ENCODE measurements at places on chromosomes 4 and X.

GRCh38 chr4:128823025-128823661, 13.6 kb downstream of the JADE1 start:
- DNase-seq: no peak

- no peak for DNase-seq
Observed at GRCh38 chrX:120144178-120144844, 14.1 kb upstream of the RHOXF2 start.

DNA sequence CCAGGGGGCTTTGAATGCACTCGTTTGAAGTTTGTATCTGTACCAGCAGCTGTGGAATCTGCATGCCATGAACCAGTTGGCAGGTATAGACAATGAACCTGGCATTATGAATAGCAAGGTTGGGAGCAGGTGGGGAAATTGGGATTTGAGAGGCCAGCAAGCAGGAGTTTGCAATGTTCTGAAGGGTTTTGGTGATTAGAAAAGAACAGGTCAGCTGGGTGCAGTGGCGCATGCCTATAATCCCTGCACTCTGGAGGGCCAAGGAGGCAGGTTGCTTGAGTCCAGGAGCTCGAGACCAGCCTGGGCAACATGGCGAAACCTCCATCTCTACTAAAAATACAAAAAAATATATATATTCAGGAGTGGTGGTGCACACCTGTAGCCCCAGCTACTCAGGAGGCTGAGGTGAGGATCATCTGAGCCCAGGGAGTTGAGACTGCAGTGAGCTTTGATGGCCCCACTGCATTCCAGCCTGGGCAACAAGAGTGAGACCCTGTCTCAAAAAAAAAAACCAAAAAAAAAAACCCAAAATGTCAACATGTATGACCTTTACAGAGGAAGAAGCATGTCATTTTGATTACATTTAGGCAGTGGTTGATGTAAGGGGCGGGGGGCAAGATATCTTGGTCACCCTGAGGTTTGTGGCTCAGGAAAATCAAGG, 63.9 kb downstream of the TSC22D3 start:
- no peak for DNase-seq

DNA sequence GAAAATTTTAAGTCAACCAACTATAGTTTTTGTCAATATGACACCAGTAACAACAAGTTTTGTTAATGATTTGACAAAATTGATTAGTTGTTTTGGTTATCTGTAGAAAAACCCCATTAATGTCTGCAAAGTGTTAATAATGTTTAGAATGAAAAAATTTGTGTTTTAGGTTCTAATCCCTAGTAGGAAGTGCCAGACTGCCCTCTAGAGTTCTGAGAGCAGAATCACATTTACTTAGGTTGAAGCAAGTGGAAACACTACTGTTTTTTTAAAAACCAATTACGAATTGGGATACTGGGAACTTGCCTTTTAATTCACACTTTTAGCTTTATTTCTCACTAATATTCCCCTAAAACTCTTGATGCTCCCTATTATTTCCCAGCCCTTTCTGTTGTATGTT, 101.1 kb upstream of the CYLC1 start:
- DNase-seq: no peak

- no peak for DNase-seq
Observed at GRCh38 chrX:13433298-13433605, 113.4 kb upstream of the ATXN3L start.

DNA sequence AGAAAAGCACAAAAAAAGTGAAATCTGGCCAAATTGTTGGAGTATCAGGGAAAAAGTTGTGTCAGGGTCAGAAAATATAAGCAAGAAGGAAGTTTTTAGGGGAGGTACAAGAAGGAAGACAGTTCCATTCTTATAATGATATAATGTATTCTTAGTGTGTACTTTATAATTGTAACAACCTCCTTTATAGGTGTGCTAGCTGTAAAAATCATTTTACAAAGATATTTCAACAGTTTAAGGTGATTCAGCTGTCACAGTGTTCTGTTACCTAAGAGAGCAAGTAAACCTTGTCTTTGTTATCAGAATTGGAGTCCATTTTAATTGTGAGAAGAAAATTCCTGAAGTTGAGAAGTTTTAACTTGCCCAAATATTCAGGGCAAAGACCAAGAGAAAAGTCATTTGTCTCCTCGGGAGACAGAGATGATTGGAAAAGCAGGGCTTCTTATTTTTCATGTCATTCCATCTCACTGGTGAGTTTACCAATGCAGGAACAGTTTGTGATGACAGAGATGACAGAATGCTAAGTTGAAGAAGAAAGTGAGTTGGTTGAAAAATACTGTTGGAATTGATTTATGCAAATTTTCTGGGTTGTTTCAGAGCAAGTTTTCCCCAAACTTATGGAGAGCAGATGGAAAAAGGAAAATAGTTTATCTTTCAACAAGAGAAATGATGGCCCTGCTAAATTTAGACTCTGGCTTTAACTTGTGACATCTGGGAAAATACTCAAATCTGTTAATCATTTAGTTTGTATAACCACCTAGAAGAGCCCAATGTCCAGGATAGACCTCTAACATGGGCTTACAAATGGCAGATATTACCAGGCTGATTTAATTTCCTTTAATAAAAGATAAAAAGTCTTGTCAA, 14.8 kb downstream of the INTS6L start:
- no peak for DNase-seq

DNA sequence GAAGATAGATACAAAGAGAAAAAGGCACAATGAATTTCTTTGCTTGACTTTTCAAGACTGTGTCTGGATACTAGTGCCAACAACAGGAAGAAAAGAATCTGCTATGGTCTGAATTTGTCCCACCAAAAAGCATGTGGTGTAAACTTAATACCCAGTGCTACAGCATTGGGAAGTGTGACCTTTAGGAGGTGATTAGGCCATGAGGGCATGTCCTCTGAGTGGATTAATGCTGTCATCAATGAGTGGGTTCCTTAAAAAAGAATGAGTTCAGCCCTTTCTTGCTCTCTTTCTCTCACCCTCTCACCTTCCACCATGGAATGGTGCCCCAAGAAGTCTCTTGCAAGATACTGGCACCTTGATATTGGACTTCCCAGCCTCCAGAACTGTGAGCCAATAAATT, 155.7 kb upstream of the GPRIN3 start:
- no peak for DNase-seq

DNA sequence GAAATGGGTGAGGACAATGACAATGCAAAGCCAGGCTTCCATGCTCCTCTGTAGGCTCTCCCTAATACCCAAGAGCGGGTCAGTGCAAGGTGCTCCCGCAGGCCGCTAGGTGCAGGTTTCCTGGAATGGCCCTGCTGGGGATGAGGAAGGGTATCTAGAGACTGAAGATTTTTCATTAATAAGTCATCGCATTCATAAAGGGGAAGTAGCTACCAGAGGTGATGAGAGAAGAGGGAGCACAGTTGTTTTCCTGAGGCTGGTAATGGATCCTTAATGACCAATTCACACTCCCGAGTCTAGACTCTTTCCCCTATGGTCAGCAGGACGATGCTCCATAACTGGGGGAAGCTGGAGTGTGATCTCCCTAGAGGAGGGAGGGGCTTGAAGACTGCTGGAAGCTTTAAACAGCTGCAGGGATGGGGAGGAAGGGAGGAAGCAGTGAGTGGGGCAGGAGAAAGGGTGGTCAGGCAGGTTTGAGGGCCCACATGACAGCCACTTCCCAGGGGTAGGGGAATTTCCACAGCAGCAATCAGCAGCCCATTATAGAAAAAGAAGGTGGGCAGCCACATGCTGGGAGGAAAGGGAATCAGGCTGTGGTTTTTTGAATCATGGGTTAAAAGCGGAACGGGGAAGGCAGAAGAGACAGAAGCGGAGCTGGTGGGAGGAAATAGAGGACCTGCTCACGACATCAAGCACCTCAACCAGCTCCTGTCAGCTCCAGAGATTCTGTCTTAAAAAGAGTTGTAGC, 10.2 kb upstream of the ATP6AP2 start:
- DNase-seq: no peak

GRCh38 chr4:78166622-78167021, 109.5 kb downstream of the FRAS1 start:
- DNase-seq: no peak

GRCh38 chr4:47413521-47413920, 50.0 kb downstream of the COMMD8 start:
- DNase-seq: no peak

DNA sequence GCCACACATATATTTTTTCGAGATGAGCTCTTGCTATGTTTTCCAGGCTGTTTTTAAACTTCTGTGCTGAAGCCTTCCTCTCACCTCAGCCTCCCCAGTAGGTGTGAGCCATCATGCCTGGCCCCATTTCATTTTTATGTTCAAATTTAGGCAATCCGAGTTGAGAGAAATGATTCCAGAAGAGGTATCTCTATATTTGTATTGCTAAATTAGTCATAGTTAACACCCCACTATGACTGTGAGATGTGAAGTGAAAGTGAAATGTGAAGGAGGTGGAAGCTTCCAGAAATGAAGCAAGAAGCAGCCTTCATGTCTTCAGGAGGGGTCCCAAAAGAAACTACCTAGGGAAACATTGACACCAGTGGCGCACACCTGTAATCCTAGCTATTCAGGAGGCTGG, 17.7 kb downstream of the APELA start:
- DNase-seq: no peak

- no peak for DNase-seq
Observed at GRCh38 chr4:105058177-105058812, 88.4 kb upstream of the TET2 start.

- no peak for DNase-seq
Observed at GRCh38 chr4:155582041-155582440, 84.6 kb upstream of the GUCY1A1 start.

- DNase-seq: no peak
Observed at GRCh38 chrX:12977761-12978204, 2.9 kb downstream of the TMSB4X start.

DNA sequence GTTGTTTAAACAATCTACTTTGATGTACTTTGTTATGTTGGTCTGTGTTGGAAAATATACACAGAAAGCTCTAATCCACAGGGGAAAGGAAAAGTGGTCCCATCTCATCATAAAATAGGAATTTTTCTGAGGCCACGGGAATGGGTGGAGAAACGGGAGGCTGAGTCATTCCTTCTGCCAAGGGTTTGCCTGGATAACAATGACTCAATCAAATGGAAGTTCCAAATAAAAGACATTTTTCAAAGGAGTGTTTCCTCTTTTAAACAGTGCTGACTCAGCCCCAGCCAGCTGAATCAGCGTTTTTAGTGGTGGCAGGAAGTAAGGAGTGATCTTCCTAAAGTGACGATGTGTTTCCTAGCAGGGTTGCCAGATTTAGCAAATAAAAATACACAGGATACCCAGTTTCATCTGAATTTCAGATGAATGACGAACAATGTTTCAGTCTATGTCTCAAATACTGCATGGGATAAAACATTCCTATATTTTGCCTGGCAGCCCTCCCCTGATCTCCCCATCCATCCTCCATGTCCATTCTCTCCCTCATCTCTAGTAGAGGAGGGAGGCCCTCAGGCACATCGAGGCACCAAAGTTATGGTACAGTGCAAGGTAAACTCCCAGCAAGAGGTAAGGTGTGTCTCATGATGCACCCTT, 345.4 kb upstream of the GATB start:
- no peak for DNase-seq

- no peak for DNase-seq
Observed at GRCh38 chr4:79923281-79923680, 149.7 kb downstream of the ANTXR2 start.

GRCh38 chr4:69689599-69689998, 36.6 kb upstream of the UGT2A1 start:
- no peak for DNase-seq

DNA sequence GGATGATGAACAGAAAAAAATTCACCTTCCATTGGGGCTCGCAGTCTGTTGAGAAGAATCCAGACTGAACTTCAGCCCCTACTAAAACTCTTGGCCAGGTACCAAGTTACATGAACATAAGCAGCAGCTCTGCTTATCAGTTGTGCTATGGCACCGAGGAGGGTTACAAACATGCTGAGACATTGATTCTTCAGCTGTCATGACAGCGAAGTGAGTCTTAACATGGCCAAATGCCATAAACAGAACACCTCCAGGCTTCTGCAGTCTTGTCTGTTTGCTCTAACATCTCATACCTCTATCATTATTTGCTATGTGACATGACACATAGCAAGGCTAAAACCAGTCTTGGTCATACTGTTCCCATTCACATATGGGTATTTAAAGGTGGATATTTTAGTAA, 521.5 kb downstream of the GRID2 start:
- DNase-seq: no peak

DNA sequence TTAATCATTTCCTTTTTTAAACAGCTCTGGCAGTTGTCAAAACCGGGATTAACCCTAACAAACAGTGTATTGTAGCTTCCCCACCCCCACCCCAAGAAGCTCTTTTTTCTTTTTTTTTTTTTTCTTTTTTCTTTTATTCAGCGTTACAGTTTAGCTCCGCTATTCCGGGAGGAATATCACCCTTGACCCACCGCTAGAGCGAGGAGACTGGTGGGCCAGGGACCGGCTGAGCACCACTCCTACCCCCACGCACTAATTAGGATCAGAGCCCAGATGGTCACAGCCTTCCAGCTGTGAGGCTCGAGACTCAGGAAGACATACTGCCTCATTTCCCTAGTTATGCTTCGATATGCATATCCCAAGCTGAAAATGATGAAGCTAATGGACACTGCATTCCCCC, 2.0 kb downstream of the PARM1 start:
- no peak for DNase-seq

- DNase-seq: no peak
Observed at GRCh38 chr4:102754044-102754443, 6.7 kb downstream of the MANBA start.

- no peak for DNase-seq
Observed at GRCh38 chr4:8245884-8246833, 23.4 kb upstream of the HTRA3 start.

- DNase-seq: no peak
Observed at GRCh38 chr4:157889788-157890187, 283.0 kb downstream of the GASK1B start.

- no peak for DNase-seq
Observed at GRCh38 chr4:99390055-99390454, 37.5 kb upstream of the ADH1C start.

DNA sequence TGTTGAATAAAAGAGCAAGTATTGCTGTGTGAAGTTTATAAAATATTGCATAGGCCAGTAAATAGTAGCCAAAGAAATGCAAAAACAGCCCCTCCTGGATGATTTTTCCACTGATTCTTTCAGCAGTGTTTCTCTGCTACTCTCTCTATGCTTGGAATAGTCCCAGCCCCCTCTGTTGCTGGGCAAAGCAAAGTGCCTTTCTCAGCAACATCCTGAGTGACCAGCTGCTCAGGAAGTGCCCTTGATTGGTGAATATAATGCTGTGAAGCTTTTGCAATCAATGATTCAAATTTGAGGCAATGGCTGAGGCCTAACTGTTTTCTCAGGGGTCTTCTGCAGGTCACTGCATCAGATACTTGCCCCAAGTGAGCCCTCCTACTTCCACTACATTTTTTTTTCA, 656.7 kb downstream of the ZNF674 start:
- no peak for DNase-seq

GRCh38 chr4:86481440-86481839, 112.7 kb upstream of the PTPN13 start:
- DNase-seq: no peak

DNA sequence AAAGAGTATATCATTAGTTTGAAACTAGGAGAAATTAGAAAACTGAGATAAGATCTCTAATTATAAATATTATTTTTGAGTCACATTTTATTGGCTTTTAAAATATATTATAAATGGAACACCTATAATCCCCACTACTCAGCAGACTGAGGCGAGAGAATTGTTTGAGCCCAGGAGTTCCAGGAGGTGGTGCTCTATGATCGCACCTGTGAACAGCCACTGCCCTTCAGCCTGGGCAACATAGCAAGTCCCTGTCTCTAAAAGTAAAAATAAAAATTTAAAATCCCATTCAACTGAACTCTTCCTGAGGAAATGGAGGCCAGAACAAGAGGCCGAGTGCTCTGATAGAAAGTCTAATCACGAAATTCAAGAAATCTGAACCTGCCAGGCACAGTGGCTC, 6.3 kb upstream of the C4orf36 start:
- no peak for DNase-seq
